ENCODE measurements at places on chromosomes 1 and 21.

GRCh38 chr1:214002472-214002871 is 14.7 kb downstream of the PROX1 start:
- DNase-seq, result no peak

- DNase-seq, result no peak
Measured at GRCh38 chr1:181060066-181060465, 26.3 kb downstream of the MR1 start.

DNA sequence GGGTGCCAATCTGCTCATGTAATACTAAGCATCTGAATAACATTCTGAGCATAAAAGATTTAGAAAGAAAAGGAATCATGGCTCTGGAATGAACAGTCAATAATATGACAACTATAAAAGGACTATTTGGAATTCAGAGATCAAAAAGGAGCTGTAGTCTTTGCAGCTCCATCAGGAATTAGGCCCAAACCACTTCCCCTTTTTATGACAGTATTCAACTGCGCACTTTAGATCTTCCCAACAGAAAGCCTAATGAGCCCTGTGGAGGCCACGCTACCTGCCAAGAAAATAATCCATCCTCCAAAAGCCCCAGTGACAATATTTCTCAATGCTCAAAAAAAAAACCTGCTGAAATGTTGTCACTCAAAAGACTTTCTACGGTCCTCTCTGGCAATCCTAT is 163.2 kb downstream of the SNX7 start:
- no peak for DNase-seq

GRCh38 chr21:45948576-45949141 is 32.9 kb upstream of the COL6A1 start:
- DNase-seq, result no peak

- no peak for DNase-seq
Measured at GRCh38 chr1:245288796-245289195, 134.0 kb downstream of the KIF26B start.

DNA sequence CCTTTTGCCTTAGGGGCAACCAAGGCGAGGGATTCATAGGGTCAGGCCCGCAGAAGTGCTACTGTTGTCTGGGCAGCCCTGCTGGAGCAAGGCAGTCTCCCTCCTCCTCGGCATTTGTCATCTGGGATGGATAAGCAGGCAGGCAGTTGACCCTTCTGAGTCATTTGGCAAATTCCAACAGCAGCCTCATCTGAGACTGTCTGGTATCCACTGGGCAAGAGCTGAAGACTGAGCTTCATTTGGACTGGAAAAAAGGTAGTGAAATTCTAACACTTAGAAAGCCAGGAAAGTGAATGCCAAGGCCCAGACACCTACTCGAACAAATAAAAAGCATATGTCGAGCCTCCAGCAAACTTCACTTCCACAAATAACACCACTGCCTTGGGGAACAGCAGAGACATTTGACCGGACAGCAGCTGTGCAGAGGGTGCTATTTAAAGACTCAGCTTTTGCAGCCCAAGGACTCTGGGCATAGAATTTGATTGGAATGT is 4.0 kb upstream of the ZBTB40 start:
- DNase-seq, result no peak

GRCh38 chr1:60428127-60428526 is 354.6 kb upstream of the C1orf87 start:
- DNase-seq, result no peak

DNA sequence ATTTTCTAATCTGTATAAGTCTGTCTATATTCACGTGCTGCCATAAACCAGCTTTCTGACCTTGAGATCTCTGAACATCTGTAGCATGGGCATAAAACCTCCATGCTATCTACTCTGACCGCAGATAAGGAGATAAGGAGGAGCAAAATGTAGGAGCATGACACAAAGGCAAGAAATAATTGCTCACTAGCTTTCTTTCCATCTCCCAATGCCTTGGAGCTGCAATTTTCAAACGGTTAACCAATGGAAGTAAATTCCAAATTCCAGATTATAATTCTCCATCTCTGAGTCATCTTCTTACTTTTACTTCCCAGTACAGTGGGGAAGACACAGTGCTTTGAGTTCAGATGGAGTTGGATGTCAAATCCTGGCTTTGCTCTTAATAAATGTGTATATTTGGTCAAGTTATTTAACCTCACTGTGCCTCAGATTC is 41.6 kb downstream of the CD58 start:
- no peak for DNase-seq

- peak; percentile 39 for DNase-seq
Measured at GRCh38 chr21:29372063-29372802, 73.5 kb downstream of the BACH1 start.

- DNase-seq, result no peak
Measured at GRCh38 chr1:116298746-116299145, 74.3 kb upstream of the ATP1A1 start.

- no peak for DNase-seq
Measured at GRCh38 chr1:211135342-211135950, 1.5 kb upstream of the KCNH1 start.

GRCh38 chr21:46082963-46083790 is 14.7 kb upstream of the COL6A2 start:
- no peak for DNase-seq

GRCh38 chr1:110436635-110437034 is 14.3 kb upstream of the PROK1 start:
- DNase-seq, result no peak

GRCh38 chr1:155527677-155528076 is 34.9 kb downstream of the ASH1L start:
- DNase-seq, result no peak

Data from CD4-positive, alpha-beta T cell treated with Interleukin-15 for 1 hour (primary cell).